ENCODE measurements at places on chromosomes 3 and 15.

DNA sequence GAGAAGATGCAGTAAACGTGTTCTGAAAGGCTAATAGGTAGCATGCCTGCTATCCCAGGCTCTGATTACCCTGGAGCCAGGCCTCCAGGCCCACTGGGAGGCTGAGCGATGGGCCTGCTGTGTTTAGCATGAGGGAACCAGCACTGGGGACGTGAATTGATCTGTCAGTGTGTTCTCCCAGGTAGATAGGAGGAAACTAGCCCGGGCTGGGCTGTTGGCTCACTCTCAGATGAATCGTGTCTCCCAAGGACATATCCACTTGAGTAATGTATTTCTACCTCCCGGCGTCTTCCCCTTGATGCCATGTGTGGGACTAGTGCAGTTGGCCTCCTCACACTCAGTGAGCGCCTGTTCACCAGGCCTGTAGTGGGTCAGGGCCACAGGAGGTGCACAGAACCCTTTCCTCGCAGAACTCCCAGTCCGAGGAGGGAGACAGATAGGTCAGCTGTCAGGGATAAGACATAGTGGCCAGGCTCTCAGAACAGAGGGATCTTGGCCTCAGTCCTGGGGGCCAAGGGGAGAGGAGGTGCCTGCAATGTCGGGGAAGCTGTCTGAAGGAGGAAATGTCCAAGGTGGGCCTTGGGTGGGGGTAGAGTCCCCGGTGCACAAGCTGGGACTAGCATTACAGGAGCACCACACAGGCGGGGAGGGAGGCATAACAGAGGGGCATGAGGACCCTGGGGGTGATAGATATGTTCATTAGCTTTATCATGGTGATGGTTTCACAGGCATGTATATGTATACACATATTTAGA, 111.7 kb downstream of the DNAJB8 start:
- peak; percentile 32 for DNase-seq

DNA sequence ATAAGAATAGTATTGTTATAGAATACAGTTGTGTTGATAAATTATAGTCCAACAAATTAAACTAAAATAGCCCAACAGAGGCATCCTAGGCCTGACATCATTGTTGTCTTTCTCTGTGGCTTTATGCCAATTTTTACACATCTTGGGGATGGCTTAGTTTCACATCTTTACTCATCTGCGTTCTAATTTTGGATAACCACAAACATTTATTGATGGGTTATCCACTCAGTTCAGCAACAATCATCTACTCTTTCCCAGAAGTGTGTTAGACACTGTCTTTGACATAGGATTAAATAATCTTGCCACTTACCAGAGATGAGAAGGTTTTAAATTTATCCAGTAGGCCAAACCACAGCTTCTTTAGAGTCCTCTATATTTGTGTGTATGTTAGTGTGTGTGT, 120.8 kb upstream of the PHLDB2 start:
- no peak for DNase-seq

- no peak for DNase-seq
Measured at GRCh38 chr3:108185536-108185935, 36.7 kb downstream of the IFT57 start.

- DNase-seq: peak; percentile 87
Measured at GRCh38 chr15:85335193-85335942, 45.0 kb upstream of the AKAP13 start.

DNA sequence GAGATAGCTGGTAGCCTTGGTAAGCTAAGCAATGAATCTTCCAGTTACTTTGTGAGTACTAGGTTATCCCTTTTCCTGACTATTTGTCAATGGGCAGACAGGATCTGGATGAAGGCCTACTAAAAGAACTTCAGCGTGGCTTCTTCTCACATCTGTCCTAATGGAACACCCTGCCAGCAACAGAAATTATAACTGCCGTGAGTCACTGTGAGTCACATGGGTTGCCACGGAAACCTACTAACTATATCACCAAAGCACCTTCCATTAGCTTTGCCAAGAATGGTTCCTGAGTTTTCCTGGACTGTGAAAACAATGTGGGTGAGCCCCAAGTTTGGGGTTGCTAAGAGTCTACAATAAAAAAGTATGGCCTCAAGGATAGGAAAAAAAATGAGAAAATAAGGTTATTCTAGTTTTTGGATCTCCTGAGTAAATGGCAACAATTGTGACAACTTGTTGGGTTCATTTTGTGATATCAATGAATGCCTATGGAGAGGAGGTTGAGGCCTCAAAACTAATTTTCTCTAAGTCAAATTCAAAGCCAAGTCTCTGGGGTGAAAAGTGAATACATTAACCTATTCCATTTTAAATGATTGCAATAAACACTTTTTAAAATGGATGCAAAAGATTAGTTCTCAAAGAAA, 195.1 kb upstream of the ICE2 start:
- DNase-seq: peak; percentile 14

- DNase-seq: no peak
Measured at GRCh38 chr3:47433796-47434195, 41.9 kb downstream of the SCAP start.

GRCh38 chr3:188476935-188477334, 323.0 kb downstream of the LPP start:
- DNase-seq: peak; percentile 6

DNA sequence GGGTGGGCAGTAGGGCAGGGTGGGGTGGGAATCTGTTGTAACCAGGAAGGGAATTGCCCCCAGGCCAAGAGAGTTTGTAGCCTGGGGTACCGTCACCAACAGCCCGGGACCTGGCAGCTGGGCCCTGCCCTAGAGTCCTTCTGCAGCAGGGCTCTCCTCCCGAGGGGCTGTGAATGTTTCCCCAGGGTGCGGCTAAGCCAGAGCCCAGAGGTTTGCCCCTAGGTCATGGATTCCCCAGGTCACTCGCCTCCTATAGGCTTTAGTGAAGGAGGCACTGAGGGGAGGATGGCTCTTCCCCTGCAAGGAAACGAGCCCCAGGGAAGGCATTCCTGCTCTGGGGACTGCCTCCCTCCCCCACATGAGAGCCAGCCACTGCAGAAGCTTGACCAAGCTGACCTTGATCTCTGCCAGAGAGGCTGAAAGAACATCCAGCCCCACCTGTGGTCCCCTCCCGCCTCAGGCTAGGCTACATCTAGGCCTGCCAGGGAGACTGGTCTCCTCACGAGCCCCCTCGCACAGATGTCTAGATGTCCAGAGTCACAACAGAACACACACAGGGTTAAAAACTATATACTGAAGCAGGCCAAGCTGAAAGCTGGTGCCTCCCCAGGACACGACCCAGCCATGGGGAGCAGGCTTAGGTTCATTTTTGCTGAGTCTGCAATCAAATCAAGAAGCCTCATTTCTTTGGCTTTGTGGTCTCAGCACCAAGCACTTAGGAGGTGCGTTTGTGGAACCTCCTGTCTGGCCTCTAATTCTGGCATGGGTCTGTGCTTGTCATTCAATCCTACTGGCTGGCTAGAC, 69.1 kb upstream of the TAMM41 start:
- DNase-seq: peak; percentile 69

GRCh38 chr3:56630966-56631365, 52.1 kb downstream of the TASOR start:
- no peak for DNase-seq

- no peak for DNase-seq
Measured at GRCh38 chr3:43523454-43524053, 98.3 kb downstream of the ANO10 start.

DNA sequence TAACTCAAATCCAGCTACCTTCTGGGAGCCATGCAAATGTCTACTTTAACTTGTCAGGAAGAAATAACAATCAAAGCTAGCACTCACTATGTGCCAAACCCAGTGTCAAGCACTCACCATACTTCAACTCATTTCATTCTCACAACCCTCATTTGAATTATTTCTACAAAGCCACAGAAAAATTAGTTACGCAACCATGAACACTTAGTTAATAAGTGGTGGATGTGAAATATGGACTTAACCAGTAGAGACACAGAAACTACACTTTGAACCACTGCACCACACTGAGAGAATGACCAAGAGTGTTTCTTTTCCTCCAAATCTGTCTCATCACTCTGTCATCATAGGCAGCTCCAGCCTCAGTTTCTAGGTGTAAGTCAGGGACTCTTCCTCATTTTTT, 91.0 kb upstream of the MBNL1 start:
- DNase-seq: no peak

- DNase-seq: peak; percentile 59
Measured at GRCh38 chr3:134352031-134352671, 22.1 kb downstream of the AMOTL2 start.

DNA sequence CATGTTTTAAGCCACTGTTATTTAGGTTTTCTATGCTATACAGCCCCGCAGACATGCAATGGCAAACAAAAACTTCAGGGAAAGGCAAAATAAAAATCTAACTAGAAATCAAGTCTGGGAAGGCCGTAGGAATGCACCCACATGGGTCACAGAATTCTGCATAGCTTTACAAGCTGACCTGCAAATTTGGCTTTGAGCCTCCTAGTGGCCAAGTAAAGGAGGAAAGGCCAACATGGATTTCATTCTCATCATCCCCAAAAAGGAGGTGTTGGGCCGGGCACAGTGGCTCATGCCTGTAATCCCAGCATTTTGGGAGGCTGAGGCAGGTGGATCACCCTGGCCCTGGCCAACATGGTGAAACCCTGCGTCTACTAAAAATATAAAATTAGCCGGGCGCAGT, 124.3 kb downstream of the FBLN2 start:
- DNase-seq: no peak

DNA sequence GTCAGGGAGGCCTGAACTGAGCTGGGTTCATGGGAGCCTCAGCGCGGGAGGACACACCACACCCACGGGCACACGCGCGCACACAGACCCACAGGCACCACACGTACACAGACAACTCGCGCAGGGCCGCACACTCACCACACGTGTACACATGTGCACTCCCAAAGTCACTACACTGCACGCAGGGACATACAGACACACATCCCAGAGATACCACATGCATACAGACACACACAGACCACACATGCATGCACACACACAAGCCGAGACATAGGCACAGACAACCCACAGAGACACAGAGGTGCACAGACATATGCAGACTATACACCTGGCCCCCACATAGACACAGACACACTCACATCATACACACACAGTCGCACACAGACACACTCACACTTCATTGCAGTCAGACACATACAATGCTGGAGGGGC, 1.1 kb upstream of the MGLL start:
- DNase-seq: no peak

DNA sequence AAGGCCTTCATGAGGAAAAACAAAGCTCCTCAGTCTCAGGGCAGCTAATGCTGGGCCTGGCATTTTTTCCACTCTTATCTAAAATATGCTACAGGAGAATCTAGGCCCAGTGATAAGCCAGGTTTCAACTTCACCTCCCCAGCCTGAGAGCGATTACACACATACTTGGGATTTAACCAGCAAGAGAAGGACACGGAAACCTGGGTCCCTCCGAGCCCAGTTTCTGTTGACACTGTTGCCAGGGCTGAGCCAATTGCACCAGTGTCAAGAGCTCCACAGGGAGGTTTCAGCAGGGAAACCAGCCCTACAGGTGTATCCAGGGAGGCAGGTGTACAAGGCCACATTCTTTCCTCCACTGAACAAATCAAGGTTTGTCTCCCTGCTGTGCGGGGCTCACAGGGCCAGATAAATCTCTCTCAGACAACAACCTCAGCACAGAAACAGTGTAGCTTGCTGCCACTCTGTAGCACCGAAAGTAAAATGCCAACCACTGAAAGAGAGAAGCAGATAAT, 85.4 kb downstream of the MAGI1 start:
- peak; percentile 89 for DNase-seq

GRCh38 chr3:181317508-181317907, 328.0 kb upstream of the DNAJC19 start:
- no peak for DNase-seq

DNA sequence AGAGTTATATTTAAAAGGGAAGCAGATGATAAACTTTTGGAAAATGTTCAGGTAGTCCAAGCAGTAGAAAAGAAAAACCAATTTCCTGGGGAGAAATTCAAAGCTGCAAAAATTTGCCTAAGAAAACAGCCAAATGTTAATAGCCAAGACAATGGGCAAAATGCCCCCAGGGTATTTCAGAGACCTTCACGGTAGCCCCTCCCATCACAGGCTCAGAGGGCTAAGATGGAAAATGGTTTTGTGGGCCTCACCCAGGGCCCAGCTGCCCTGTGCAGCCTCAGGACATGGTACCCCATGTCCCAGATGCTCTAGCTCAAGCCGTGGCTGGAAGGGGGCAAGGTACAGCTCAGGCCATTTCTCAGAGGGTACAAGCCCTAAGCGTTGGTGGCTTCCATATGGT, 391.0 kb downstream of the ZIC4 start:
- DNase-seq: peak; percentile 30

DNA sequence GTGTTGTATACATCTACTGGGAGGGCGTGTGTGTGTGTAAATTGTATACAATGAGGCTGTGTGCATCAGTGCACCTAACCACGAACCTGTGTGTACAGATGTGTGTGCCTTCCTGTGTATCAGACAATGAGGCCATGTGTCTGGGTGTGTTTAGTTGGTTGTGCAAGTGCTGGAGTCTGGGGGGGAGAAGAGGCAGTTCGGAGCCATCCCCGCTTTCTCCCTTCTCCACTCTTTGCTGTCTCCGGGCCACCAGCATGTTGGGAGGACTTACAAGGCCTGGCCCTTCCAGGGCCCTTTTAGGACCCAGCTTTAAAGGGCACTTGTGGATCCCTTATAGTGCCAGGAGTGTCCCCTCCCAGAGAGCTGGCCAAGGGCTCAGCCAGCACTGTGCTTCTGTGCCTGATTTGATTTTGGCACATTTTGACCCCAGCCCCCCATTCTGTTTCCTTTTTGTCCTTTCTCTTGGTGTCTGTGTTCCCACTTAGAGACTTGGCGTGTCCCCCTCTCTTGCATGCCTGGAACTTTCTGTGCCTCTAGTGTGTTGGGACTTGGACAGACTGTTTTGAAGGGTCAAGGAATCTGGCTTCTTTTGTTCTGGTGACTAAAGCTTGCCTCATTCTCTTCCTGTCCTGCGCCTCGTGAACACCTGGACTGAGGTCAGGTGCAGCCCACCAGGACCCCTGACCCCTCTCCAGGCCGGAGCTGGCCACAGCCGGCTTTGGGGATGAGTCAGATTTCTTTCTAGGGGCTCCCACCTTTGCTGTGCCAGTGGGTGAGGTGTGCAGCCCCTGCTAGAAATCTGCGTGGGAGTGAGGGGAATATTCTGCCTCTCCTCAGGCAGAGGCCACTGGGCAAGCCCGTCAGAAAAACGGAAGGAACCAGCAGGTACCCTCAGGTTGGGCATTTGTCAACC, 1.5 kb downstream of the CTDSPL start:
- peak; percentile 37 for DNase-seq

DNA sequence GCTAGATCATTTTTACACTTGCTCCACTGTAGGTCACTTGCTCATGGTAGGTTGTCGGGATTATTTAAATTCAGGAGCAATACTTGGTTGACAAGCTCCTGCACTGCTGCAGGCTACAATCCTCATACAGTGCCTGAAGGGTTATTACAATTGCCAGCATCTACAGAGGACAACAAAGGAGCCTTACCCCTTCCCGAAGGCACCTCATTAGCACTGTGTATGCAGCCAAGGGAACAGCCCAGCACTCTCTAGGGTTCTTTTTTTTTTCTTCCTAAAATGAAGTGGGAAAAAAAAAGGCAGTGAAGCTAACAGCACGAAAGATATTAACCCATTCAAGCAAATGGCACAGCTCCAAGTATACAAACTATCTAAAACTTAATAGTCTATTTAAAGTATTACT, 142.7 kb downstream of the ULK4 start:
- DNase-seq: peak; percentile 67

GRCh38 chr3:193225302-193226125, 15.5 kb upstream of the PLAAT1 start:
- DNase-seq: peak; percentile 50
